ENCODE measurements at places on chromosomes 2 and 18. TPM values are rescaled to one million over a fixed set of nuclear protein-coding genes. Genes with fewer than 3 reads are reported as not detected.

- DNase-seq, result no peak
- no peaks in the 10 kb centered on the region for H3K27me3 ChIP-seq
- no peaks in the 10 kb centered on the region for H3K4me1 ChIP-seq
- no peak overlapping the region for H3K4me3 ChIP-seq
These were observed 107.6 kb upstream of the MSH2 start for GRCh38 chr2:47295131-47295980.

DNA sequence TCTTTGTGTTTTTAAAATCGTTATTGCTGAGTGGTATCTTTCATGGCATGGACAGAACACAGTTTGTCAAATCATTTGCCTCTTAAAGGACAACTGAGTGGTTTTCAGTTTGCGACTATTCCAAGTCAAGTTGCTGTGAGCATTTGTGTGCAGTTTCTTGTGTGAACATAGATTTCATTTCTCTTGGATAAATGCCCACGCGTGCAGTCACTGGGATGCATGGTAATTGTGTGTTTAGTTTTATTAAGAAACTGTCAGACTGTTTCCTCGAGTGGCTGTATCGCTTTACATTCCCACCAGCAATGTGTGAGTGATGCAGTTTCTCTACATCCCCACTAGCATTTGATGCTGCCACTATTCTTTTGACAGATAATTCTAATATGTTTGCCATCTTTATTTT, 154.0 kb upstream of the ARL4C start:
- H3K27me3 ChIP-seq, result no peaks in the 10 kb centered on the region
- H3K4me3 ChIP-seq, result no peak overlapping the region
- H3K36me3 ChIP-seq, result no peaks in the 10 kb centered on the region
- no peak for DNase-seq
- no peaks in the 10 kb centered on the region for H3K4me1 ChIP-seq

DNA sequence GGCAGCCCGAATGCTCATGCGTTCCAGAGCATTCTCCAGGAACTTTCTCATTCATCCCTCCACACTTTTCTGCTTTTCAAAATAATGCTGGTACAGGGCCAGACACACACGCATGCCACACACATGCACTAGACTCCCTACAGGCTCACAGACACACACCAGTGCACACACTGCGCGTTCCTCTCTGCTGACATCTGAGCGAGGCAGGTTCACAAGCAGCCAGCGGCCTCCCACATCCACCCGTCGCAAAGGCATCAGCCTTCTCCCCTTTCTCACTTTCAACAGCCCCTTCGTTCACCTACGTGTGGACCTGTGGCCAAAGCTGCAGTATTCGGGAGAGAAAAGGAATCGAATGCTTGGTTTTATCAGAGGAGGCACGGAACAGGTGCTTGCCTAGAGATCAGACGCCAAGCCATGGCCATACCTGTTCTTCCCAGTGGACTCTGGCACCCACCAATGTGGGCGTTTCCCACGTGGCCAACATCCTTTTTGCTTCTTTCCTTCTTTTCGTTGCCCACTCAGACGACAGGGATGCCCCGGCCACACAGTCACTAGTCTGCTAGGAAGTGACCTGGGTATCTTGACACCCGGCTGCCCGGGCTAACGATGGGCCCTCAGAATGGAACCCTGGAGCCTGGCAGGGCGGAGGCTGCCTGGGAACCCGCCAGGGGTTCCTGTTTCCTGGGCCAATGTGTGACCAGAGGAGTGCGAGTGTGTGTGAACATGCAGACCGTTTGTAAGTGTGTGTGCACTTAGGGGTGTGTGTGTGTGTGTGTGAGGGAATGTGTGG, 85.8 kb upstream of the ID2 start:
- no peaks in the 10 kb centered on the region for H3K27me3 ChIP-seq
- no peaks in the 10 kb centered on the region for H3K36me3 ChIP-seq

The FASTKD1 gene
- 70.8 TPM for total RNA-seq

The RAB6C gene
- not detected for total RNA-seq

The IL1B gene
- not detected for total RNA-seq

The MGAT4A gene
- 7.7 TPM for total RNA-seq
